ENCODE measurements at places on chromosomes 2 and 18. TPM values are rescaled to one million over a fixed set of nuclear protein-coding genes. Genes with fewer than 3 reads are reported as not detected.

DNA sequence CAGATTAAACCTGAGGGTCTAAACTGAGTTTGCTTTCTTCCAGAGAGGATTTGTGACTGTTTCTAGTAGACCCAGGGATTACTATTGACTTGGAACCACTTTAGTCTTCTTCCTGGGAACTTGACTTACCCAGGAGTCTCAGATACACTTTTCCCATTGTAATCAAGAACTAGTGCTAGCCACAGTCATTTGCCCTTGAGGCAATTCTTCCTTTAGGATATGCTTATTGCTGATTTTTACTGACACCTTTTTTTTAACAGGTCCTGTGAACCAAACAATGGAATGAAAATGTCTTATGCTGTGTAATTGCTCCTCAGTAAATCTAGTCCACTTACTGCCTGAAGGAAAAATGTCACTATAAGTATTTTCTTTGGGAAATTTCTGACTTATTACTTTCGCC lies 78.3 kb downstream of the TAF4B start:
- DNase-seq, result no peak

SCN9A gene
- polyA plus RNA-seq, result 38.8 TPM

SIX2 gene
- 0.36 TPM for polyA plus RNA-seq

GRCh38 chr2:235050980-235051351 lies 99.1 kb downstream of the SH3BP4 start:
- DNase-seq, result peak; percentile 83

GRCh38 chr18:46398625-46399024 lies 258.4 kb downstream of the LOXHD1 start:
- DNase-seq, result no peak

Data from BJ (cell line).